ENCODE measurements at places on chromosomes 3 and 15.

DNA sequence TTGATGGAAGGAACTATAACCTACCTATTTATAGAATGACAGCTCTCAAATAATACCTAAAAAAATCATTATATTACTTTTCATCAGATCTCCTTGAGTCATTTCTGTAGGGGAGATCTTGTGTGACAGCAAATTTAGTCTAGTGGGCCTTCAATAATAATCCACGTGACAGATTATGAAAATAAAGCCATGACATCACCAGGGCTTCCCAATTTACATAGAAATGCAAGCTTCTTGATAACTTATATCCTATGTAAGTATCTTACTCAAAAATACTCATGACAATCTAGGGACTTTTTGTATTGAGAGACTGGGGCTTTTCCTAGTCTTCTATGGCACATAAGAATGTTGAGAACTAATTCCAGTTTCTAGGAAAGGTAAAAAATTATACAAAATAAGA, 21.6 kb downstream of the IFT57 start:
- H3K27me3 ChIP-seq, result no peaks in the 10 kb centered on the region
- no peaks in the 10 kb centered on the region for H3K36me3 ChIP-seq
- H3K4me3 ChIP-seq, result no peak overlapping the region
- H3K27ac ChIP-seq, result no peak overlapping the region
- DNase-seq, result no peak

DNA sequence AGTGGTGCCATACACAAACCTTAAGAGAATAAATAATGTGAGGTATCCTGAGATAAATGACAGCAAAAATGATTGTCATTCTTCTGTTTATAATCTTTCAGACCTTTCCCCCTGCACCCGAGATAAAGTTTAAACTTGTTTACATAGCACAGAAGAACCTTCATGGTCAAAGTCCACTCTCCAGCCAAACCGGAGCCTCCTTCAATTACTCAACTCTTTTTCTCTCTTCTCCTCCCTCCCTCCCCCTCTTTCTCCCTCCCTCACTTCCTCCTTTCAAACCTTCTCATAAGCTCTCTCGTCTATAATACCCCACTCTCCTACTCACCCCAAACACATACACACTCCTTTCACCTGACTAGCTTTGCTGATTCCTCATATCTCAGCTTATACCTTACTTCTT, 198.9 kb downstream of the EFHB start:
- peaks cover 42% of the 10 kb centered on the region for H3K4me1 ChIP-seq
- H3K27me3 ChIP-seq, result no peaks in the 10 kb centered on the region
- no peak overlapping the region for H3K4me3 ChIP-seq
- peak overlapping the region; percentile 84 for H3K27ac ChIP-seq

GRCh38 chr15:89377842-89378295, 43.2 kb upstream of the POLG start:
- no peak overlapping the region for H3K4me3 ChIP-seq
- peak; percentile 25 for DNase-seq
- peaks cover 99% of the 10 kb centered on the region for H3K27me3 ChIP-seq
- H3K36me3 ChIP-seq, result no peaks in the 10 kb centered on the region
- no peak overlapping the region for H3K27ac ChIP-seq

DNA sequence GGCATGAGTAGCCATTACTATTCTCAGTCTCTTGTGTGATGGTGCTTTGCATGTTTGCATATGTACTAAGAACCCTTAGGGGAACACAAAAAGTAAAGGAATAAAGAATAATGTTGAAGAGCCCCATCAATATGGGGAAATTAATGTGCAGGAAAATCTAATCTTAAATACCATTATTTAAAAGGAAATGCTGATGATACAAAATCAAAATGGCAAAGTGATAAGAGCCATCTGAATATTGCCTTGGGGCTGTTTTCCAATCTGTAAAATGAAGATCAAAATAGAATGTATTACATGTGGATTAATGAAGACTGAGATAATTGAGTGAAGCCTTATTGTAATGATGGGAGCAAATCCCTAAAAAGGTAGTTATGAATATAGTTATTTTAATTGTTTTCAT, 771.4 kb downstream of the GRM7 start:
- no peaks in the 10 kb centered on the region for H3K27me3 ChIP-seq
- H3K36me3 ChIP-seq, result no peaks in the 10 kb centered on the region
- H3K4me3 ChIP-seq, result no peak overlapping the region
- no peak for DNase-seq
- H3K27ac ChIP-seq, result no peak overlapping the region

DNA sequence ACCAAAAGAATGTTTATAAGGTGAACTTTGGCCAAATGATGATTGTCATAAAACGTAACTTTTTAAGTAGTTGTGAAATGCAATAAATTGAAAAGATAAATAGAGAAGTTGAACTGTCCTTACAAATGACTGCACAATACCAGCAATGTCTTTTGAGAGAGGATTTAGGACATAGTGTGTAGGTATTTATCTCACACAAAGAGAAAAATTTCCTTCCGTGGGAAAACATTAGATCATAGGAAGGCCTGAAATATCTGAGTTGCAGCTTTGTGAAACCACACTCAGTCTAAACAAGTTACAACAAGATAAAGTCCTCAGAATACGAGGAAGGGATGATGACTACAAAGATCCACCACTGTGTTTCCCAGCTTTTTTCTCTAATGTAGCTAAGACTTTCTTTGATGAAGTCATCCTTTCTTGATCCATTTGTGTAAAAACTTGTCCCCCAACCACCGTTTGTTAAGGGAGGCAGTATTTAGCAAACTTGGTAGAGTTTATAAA, 16.0 kb downstream of the ROBO2 start:
- no peaks in the 10 kb centered on the region for H3K27me3 ChIP-seq
- no peak overlapping the region for H3K4me3 ChIP-seq
- peaks cover 15% of the 10 kb centered on the region for H3K4me1 ChIP-seq
- peak overlapping the region; percentile 13 for H3K27ac ChIP-seq
- peak; percentile 22 for DNase-seq

DNA sequence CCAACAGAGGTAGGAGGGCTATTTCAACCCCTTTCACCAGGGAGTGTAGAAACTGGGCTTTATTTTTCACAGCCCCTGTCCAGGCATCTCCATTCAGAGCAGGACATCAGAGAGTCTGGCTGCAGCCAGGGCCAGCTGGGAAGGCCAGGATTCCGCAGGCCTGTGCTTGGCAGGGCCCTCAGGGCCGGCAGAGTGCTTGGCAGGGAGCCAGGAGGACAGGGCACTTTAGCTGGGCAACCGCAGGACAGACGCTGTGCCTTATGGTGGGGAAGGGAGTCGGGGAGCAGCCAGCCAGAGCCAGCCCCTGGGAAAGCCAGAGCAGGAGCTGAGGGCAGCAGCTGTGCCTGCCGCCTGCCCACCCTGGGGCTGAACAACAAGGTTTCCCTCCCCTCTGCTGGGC, 34.5 kb upstream of the IQCF6 start:
- H3K4me1 ChIP-seq, result no peaks in the 10 kb centered on the region
- no peak overlapping the region for H3K4me3 ChIP-seq
- DNase-seq, result no peak
- H3K27me3 ChIP-seq, result no peaks in the 10 kb centered on the region
- H3K36me3 ChIP-seq, result no peaks in the 10 kb centered on the region

GRCh38 chr3:145865399-145866018, 295.5 kb downstream of the PLOD2 start:
- no peaks in the 10 kb centered on the region for H3K4me1 ChIP-seq
- no peaks in the 10 kb centered on the region for H3K27me3 ChIP-seq
- no peak for DNase-seq

- no peaks in the 10 kb centered on the region for H3K36me3 ChIP-seq
- DNase-seq, result no peak
- H3K27ac ChIP-seq, result peak overlapping the region; percentile 0
- H3K4me3 ChIP-seq, result no peak overlapping the region
Observed at GRCh38 chr15:56759450-56759845, 26.1 kb upstream of the ZNF280D start.

- H3K4me3 ChIP-seq, result no peak overlapping the region
- no peak for DNase-seq
- no peak overlapping the region for H3K27ac ChIP-seq
Observed at GRCh38 chr15:85489773-85490493, 109.5 kb downstream of the AKAP13 start.

DNA sequence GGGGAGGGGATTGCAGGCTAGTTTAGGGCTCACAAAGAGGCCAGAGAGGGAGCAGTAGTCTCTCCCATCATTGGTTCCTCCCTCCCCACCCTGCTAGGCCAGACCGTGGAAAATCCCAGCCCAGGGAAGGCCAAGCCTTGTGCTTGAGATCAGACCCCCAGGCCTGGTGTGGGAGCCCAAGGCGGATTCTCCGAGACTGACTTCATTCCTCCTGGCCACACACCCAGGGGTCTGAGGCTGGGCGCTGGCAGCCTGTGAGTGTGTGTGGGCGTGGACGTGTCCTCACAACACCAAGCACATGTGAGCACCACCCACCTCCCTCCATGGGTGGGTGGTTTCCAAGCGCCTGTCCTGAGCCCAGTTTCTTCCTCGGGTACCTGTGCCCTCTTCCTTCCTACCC, 4.1 kb downstream of the LOXL1 start:
- no peaks in the 10 kb centered on the region for H3K36me3 ChIP-seq
- H3K27me3 ChIP-seq, result no peaks in the 10 kb centered on the region
- peak; percentile 52 for DNase-seq
- peak overlapping the region; percentile 79 for H3K27ac ChIP-seq

DNA sequence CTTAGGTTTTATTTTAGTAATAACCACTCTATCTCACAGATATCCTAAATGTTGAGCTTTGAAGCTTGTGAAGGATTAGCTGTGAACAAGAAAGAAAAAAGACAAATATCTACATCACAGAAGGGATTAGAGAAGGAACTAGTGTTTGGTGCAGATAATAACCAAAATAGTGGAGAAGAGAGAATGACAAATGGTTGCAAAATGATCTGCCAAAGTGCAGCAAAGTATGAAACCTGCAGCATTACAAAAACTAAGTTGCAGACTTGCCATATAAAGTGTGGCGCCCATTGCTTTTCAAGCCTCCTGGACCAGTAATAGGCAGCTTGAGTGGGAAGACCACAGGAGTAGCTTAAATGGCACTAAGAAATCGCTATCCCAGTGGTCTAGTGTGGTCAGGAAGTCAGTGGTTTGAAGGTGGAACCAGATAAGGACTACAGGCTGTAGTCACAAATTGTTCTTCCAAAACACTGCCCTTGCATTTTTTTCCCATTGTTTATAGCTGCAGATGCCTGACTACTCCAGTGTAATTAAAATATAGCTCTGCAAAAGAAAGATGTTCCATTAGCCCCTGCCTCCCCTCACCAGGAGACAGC, 20.7 kb downstream of the TPM1 start:
- no peak for DNase-seq
- no peaks in the 10 kb centered on the region for H3K27me3 ChIP-seq
- H3K4me3 ChIP-seq, result no peak overlapping the region

- no peak overlapping the region for H3K27ac ChIP-seq
- peak; percentile 85 for DNase-seq
- no peaks in the 10 kb centered on the region for H3K4me1 ChIP-seq
Observed at GRCh38 chr3:135895106-135895733, 70.3 kb upstream of the PPP2R3A start.

GRCh38 chr15:78937132-78937739, 7.6 kb downstream of the CTSH start:
- no peaks in the 10 kb centered on the region for H3K27me3 ChIP-seq
- no peak overlapping the region for H3K4me3 ChIP-seq
- DNase-seq, result no peak
- H3K27ac ChIP-seq, result no peak overlapping the region
- no peaks in the 10 kb centered on the region for H3K36me3 ChIP-seq

- H3K27me3 ChIP-seq, result no peaks in the 10 kb centered on the region
- H3K36me3 ChIP-seq, result no peaks in the 10 kb centered on the region
- H3K27ac ChIP-seq, result no peak overlapping the region
- H3K4me3 ChIP-seq, result no peak overlapping the region
- H3K4me1 ChIP-seq, result peaks cover 10% of the 10 kb centered on the region
- DNase-seq, result no peak
Observed at GRCh38 chr3:32973982-32974381, 22.5 kb downstream of the CCR4 start.

- H3K27ac ChIP-seq, result no peak overlapping the region
- peaks cover 9% of the 10 kb centered on the region for H3K4me1 ChIP-seq
- H3K27me3 ChIP-seq, result no peaks in the 10 kb centered on the region
- DNase-seq, result no peak
- no peak overlapping the region for H3K4me3 ChIP-seq
Observed at GRCh38 chr15:57373251-57373881, 2.9 kb upstream of the CGNL1 start.

DNA sequence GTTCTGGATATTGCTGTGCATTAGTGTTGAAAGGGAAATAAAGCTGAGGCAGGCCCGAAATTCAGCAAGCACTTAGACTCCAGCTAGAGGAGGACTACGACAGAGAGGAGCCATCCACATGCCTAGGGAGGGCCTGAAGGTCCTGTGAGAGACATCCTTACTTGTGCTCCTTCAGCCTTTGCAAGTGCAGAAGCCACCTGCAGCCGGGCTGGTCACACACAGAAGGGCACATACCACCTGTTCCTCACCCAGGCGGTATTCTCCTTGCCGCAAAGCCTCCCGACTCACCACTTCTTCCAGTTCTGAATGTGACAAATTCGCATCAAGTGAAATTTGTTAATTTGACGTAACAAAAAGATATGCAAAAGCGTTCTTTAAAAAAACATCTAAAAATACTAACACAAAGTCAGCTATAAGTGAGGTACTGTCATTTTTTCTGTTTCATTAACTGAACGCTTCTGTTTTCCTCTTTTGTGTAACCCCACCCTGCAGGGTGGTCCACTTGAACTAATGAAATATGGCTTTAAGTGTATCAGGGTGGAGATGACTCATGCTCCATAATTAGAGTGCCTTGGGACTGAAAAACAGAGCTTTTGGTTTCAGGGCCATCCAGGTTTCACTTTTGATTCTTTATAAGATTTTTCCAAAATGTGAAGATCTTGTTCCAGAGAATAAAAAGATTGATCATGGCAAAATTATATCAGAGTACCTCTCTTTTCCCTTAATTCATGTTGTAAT, 467.9 kb upstream of the ATP11B start:
- no peak for DNase-seq
- no peaks in the 10 kb centered on the region for H3K4me1 ChIP-seq
- no peaks in the 10 kb centered on the region for H3K27me3 ChIP-seq
